NCI-H1417 treated with DMSO at 0.1 percent for 48 hours (cell line): ENCODE measurements at places on chromosomes 2 and 18.

- no peak for DNase-seq
Observed at GRCh38 chr2:158214431-158214830, 112.8 kb downstream of the UPP2 start.

- DNase-seq: no peak
Observed at GRCh38 chr2:221276033-221276432, 296.1 kb downstream of the EPHA4 start.

GRCh38 chr2:119174216-119174992 is 15.9 kb upstream of the C1QL2 start:
- DNase-seq: no peak

- no peak for DNase-seq
Observed at GRCh38 chr2:144183727-144184126, 336.2 kb downstream of the ZEB2 start.

- no peak for DNase-seq
Observed at GRCh38 chr2:133040170-133040569, 370.2 kb upstream of the LYPD1 start.

GRCh38 chr2:231204146-231204545 is 5.7 kb downstream of the ARMC9 start:
- DNase-seq: no peak

DNA sequence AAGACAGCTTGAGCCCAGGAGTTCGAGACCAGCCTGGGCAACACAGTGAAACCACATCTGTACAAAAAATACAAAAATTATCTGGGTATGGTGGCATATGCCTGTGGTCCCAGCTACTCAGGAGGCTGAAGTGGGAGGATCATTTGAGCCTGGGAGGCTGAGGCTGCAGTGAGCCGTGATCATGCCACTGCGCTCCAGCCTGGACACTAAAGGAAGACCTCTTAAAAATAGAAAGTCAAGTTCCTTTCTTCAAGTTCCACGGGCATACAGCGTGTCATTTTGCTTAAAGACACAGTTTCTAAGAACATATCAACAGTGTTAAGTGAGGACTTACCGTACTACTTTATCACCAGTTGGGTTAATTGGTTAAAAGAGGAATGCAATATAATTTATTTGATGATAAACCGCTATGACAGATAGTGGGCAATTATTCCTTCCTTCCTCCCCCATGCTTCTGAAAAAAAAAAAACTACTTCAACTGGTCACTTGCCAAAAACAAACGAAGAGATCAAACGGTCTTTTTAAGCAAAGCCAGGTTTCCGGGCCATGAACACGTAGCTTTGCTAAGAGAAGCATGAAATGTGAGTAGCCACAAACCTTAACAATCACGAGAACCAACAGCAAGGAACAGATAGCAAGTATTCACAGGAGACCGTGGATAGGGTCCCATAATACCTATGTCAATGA is 21.4 kb downstream of the AP1S3 start:
- no peak for DNase-seq

DNA sequence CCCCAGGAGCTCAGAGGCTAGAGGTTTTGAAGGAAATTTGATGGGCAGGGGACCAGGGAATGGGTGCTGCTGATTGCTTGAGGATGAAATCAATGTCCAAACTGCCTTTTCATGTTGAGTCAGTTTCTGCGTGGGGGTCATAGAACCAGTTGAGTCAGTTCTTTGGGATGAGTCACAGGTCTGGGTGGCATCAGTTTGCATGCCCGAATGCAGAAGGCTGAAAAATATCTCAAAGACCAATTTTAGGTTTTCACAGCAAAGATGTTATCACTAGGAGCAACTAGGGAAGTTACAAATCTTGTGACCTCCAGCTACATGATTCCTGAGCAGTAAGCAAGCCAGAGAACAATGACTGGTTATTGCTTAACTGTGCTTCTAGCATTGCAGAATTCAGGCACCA is 1135.1 kb upstream of the CRIM1 start:
- no peak for DNase-seq

DNA sequence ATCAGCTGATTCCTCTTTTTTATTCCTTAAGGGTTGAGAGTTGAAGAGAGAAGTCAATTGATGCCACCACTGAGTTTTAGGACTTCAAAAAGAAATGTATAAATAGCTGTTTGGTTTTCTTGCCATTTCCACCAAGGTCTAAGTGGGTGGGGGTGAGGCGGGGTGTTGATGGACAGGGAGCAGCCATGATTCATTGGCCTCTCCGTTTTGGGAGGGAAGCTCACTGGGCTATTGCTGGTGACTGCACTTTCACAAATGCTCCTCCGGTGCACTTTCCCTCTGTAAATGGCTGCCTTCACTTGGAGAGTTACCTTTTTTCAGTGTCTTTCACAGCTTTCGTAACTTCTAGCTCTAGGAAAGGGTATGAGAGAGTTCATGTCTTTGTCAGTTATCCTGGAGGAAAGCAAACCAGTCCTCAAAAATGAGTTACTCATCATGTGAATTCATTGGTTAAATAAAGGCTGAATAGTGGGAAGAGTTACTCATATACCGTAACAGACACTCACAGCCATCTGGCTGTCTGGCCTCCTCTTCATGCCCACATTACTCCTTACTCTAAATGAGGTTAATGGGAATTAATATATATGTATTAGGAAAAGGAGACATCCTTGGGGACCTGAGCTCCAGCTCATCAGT is 17.4 kb upstream of the CTAGE1 start:
- no peak for DNase-seq

- no peak for DNase-seq
Observed at GRCh38 chr18:32371384-32371783, 99.3 kb downstream of the GAREM1 start.

DNA sequence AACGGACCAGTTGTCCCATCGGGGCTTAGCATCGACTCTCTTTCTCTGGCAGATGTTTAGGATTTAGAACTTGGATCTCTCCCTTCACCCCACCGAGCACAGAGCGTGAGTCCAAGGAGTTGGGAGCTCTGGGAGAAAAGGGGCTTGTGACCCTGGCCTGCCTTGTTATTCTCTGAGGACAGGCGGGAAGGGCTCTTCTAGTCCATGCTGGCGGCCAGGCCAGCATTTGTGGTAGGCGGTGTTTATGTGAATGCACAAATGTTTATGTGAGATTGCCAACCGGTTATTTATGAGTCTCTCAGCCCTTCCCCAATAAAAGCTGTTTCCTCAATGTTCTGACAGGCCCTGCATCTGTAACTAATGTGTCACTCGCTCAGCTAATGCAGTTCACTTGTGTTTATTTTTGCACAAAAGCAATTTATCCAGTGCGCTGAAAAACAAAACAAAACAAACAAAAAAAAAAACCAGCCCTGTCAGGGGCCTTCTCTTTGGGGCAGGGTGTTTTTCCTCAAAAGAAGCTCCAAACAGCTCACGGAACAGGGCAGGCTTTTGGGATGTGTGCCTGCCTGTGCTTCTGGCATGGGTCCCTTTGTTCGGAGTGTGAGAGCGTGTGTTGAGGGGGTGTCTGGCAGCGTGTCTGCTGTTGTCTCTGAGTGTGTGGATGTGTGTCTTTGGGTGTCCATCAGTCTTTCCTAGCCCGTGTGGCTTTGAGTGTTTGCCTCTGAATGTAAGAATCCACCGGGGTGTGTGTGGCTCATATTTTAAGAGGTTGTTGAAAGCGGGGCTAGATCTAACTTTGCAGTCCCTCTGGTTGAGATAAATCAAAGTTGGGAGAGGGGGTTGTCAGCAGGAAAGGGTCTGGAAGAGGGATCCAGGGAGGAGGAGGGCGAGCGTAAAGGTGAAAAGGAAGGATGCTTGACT is 52.8 kb upstream of the HAAO start:
- no peak for DNase-seq

DNA sequence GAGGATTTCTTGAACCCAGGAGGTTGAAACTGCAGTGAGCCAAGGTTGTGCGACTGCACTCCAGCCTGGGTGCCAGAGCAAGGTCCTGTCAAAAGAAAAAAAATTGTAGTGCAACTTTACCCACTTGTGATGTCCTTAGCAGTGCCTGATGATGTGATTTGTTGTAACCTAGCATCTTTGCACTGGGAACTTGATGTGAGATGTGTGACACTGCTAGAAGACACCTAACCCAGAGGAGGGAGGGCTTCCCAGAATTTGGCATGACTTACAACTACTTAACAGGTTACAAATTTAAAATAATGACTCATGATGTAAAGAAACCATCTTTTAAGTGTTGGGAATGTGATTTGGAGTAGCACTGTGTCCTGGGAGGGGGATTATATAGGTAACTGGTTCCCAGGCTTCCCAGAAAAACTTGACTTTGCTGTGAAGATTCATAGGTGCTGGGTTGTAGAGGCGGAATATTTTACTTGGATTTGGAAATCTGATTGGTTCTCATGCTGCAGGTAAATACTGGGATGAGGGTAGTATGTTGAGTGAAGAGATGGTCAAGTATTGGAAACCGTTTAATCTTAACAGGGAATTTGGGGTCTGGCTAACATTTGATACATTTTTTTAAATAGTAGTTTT is 3.7 kb downstream of the EEF1B2 start:
- no peak for DNase-seq

- DNase-seq: no peak
Observed at GRCh38 chr2:232537499-232537898, 2.0 kb upstream of the CHRNG start.

DNA sequence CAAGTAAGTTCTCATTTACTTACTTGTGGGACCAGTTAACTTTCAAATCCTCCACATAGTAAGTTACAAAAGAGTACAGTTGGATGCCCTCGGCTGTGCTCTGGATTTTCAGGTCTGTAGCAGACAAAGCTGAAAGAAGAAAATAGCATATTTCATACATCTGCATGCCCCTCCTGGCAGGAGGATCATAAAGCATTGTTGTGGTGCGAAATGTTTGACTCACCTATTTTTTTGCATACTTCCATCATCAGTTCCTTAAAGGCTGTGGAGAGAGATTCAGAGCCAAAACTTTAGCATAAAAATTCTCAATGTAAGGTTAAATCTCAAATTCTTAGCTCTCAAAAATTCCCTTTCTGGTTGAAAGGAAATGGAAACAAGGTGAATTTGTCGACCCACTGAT is 70.8 kb upstream of the LPIN2 start:
- no peak for DNase-seq

- DNase-seq: no peak
Observed at GRCh38 chr2:180943275-180943674, 37.1 kb upstream of the UBE2E3 start.

DNA sequence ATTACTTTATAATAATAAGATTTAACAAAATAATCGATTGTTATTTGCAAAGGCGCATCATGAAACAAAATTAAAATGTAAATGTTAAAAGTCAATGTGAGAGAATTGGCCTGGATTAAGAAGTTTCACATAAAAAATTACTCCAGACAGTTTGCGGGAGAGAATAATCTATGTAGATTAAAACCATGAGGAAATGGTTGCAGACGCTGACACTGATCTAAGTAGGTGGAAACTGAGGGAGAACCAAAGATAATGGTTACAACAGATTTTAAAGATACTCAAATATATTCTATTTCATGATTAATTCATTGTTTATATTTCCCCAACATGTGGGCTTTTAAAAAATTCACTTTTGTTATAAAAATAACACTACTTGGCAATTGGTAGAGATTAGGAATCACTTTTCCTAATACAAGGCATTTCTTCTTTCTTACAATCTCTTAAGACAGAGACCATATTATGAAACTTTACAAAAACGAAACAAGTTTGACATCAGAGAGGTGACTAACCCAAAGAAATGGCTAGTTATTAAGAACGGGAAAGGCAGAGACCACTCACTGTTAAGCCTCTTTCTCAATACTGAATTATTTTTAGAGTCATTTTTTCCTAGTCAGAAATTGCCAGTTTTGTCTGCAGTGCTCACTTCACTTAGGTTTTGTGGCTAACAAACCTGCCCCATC is 1.6 kb downstream of the KANSL1L start:
- DNase-seq: no peak

DNA sequence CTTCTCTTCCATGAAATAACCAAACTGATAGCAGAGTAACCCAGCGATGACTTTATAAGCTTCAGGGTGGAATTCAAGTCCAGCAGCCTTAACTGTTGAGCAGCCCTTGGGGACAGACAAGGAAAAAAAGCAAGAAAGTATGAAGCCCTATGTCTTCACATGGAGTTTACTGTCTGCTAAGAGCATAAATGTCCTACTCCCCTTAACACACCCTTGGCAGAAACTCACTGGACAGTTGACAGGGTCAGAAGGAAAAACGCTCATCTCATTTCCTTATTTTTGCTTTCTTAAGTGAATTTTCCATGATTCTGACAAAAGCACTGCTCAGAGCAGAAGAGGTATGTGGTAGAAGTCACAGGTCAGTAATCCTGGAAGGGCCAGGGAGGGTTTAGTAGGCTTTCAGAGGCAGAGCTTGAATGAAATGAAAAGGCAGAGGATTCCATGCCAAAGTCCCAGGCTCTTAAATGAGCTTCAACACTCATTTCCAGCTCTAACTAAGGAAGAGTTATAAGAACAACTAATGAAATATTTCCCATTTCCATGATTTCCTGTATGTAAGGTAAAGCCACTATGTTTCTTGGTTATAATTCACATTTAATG is 683.3 kb upstream of the KLHL29 start:
- DNase-seq: no peak

- no peak for DNase-seq
Observed at GRCh38 chr18:74745633-74746403, 148.1 kb downstream of the ZNF407 start.

DNA sequence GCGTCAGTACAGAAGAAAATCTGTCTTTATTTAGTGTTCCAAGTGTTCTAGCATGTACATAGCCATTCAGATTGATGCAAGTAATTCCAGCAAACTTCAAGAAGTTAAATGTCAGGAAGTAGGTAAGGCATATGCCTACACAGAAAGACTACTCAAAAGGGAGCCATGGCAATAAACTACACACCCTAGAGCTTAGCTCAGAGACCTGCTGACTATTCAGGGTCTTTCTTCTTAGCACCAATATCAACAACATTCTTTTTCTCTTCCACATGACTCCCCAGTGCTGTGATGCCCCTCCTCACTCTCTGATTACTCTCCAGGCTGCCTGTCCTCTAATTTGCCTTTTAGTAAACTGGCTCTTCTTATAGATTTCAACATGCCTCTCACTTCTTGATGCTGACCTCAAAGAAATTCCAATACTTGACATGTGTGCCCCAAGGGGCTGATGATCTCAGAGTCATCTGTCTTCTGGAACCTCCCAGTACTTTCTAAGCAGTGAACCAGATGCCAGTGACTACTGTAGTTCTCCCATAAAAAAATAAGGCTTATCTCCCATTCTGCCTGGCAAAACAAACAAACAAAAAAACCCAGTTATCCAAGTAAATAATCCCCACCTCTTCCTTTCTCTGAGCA is 909.2 kb upstream of the FANCL start:
- no peak for DNase-seq

GRCh38 chr2:232377841-232378734 is 463 bp upstream of the ALPP start:
- DNase-seq: no peak

- DNase-seq: no peak
Observed at GRCh38 chr2:224997802-224998201, 44.5 kb downstream of the DOCK10 start.

- DNase-seq: no peak
Observed at GRCh38 chr2:43024515-43025011, 201.8 kb downstream of the ZFP36L2 start.
